NCI-H1436 (cell line): ENCODE measurements at places on chromosomes 3 and 15.

DNA sequence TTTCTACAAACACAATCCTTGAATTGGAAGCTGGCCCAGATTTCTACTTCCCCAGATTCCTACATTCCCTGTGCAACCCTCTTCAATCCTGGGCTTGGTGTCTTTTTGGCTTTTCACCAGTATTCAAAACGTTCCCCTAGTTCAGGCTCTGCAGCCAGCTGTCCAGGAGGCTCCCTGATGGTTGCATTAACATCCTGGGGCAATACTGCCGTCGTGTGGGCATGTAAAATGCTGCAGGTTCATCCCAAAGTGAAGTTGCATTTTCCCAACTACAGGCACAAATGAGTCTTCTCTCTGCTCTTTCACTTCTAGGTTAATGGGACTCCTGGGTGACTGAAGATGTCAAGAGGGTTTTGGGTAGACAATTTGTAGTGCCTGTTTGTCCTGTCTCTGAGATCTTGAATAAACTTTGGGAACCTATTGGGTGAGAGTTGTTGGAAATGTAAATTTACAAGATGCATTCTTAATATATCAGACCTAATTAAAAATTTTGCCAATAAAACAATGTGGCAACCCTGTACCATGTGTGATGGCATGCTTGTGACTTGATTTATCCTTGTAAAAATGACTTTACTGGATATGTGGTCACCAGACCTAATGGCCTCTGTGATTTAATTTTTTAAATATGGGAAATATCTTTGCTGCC lies 28.6 kb downstream of the SOX14 start:
- DNase-seq: no peak

DNA sequence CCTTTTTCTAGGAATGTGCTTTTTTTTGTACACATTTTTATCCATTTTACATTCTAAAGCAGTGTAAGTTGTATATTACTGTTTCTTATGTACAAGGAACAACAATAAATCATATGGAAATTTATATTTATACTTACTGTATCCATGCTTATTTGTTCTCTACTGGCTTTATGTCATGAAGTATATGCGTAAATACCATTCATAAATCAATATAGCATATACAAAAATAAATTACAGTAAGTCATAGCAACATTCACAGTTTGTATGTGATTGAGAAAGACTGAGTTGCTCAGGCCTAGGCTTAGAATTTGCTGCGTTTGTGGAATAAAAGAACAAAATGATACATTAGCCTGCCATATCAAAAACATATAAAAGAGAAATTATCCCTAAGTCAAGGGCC lies 16.5 kb downstream of the THBS1 start:
- DNase-seq: no peak

DNA sequence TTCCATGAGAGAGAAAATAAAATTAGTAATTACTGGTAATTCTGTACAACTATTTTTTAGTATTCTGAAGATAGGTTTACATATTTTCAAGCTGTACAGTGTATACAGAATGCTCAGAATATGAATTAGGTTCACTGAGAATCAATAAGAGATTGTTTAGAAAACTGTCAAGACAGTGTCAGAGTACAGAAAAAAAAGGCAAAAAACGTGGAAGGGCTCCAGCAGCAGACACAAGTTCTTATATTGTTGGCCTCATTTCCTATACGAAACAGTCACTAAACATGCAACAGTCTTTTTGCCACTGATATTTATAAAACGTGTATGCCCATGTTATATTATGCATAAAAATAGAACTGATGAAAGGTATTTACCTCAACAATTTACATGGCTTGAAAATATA lies 103.9 kb downstream of the ISL2 start:
- no peak for DNase-seq

DNA sequence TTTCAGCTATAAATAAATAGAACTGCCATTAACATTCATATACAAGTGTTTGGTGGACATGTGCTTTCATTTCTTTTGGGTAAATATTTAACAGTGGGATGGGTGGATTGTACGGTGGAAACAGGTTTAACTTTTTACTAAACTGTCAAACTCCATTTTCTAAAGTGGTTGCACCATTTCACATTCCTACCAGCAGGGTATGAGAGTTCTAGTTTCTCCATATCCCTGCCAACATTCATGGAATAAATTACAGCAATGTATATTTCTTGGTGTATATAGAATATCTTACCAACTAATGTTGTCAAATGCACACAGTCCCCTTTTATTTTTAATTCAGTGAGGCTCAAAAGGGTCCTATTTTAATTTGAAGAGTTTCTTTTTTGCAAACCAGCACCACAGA lies 71.3 kb upstream of the CTXND1 start:
- no peak for DNase-seq

GRCh38 chr15:41981371-41982132 lies 9.2 kb upstream of the EHD4 start:
- DNase-seq: no peak

GRCh38 chr15:39202641-39203040 lies 378.2 kb upstream of the THBS1 start:
- DNase-seq: no peak

- no peak for DNase-seq
These were observed 16.0 kb downstream of the FBLN2 start for GRCh38 chr3:13564751-13565560.

GRCh38 chr15:24933716-24934115 lies 21.1 kb upstream of the SNRPN start:
- no peak for DNase-seq

- DNase-seq: no peak
These were observed 62.7 kb downstream of the RHCG start for GRCh38 chr15:89433686-89434085.

- no peak for DNase-seq
These were observed 327.3 kb upstream of the TLE3 start for GRCh38 chr15:70424937-70425411.

DNA sequence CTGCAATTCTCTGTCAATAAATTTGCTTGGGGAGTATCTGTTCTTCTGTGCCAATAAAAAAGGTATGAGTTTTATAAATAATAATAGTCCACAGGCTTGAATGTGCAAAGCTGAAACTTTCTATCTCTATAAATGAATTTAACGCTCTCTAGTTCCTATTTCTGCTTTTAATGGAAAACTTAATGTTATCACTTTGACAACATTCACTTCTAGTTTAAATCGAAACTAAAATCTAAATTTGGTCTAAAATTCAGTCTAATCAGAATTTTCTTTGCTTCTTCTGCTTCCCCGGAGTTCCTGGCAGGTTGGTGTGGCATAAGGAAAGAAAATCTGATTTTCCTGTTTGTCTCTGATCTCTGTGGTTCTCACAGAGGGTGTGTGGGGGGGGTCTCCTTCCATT lies 450.1 kb upstream of the TBL1XR1 start:
- no peak for DNase-seq

GRCh38 chr3:12582730-12583129 lies 25.8 kb downstream of the MKRN2 start:
- no peak for DNase-seq

GRCh38 chr3:87575550-87575949 lies 299.2 kb upstream of the POU1F1 start:
- DNase-seq: no peak

GRCh38 chr3:186193534-186194450 lies 84.9 kb upstream of the ETV5 start:
- no peak for DNase-seq

- no peak for DNase-seq
These were observed 98.2 kb downstream of the PLCH1 start for GRCh38 chr3:155646669-155647068.

DNA sequence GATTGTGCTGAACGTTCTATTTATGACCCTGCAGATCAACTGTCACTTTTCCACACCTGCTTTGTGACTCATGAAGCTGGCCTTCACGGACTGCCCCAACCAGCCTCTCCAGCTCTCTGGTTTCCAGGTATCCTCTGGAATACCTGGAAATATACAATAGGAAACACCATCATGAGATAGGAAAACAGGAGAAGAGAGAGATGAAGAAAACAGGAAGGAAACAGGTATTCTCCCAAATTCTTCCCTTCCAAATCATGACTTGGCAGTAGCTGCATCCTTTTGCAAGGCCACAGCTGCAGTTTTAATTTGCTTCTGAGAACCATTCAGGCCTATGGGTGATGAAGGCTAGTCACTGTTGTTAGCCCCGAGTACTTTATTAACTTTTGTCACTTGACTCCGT lies 909.1 kb downstream of the EPHA3 start:
- DNase-seq: no peak

DNA sequence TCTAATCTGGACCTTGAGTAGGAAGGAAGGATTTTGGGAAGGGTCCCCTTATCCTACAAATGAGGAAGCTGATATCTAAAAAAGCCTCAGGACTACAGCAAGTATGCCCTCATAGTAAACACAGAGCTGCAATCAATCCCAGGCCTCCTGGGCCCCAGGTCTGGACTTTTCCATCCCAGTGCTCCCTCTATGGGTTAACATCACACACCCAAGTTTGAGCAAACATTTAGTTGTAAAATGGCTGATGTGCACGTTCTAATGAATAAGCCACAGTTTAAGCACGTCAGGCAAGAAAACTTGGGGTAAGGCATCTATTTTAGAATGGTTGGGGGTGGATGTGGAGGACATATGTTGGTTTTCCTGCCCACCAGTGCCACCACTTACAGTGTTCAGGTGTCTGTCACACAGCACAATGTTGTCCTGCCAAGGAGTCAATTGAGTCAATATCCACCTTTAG lies 44.3 kb upstream of the UBE2E1 start:
- no peak for DNase-seq

DNA sequence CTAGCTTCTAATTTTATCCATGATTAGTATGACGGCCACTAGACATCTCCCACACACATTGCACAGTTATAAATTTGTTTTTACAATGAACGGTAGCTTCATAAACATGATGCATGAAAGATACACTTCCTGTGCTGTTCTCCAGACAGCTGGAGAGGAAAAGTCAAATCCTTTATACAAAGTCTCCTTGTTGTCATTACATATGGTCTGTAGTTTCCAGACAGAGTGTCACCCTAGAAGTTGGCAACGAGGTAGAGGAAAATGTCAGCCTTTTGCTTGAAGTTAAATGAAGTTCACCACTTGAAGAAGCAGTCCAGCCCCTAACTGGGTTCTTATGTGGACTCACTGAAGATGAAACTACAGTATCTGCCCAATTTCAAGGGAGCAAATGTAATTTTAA lies 253.0 kb upstream of the P2RY1 start:
- DNase-seq: no peak

GRCh38 chr3:63400246-63400860 lies 122.2 kb downstream of the SYNPR start:
- DNase-seq: no peak

GRCh38 chr3:191320316-191320715 lies 8.9 kb upstream of the CCDC50 start:
- no peak for DNase-seq

GRCh38 chr3:113867506-113867905 lies 28.9 kb downstream of the GRAMD1C start:
- no peak for DNase-seq

DNA sequence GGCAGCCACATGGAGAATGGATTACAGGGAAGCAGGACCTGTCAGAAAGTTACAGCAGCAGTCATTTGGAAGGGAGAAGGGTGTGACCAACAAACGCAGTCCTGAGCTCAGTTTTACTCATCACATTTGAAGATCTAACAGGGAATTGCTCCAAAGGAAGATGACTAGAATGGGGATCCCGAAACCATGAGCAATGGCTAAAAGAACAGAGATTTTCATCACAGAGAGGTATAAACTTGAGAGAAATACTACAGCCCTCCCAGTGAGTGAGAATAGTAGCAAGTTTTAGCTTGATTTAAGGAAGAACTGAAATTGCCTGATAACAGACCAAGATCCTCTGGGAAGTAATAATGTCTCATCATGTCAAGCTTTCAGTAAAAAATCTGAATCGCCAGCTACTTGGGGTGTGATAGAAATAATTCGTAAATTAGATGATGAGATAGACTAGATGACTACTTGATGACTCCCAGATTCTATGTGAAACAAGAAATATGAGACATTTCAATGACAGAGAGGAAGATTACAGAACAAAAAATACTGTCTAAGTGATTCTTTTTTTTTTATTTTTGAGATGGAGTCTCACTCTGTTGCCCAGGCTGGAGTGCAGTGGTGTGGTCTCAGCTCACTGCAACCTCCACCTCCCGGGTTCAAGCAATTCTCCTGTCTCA lies 16.9 kb downstream of the CD47 start:
- no peak for DNase-seq

- DNase-seq: no peak
These were observed 48.1 kb downstream of the LIPC start for GRCh38 chr15:58479941-58480340.

GRCh38 chr15:99916668-99917223 lies 183.5 kb upstream of the LYSMD4 start:
- no peak for DNase-seq

- DNase-seq: no peak
These were observed 220.2 kb downstream of the SHQ1 start for GRCh38 chr3:72628065-72628464.

DNA sequence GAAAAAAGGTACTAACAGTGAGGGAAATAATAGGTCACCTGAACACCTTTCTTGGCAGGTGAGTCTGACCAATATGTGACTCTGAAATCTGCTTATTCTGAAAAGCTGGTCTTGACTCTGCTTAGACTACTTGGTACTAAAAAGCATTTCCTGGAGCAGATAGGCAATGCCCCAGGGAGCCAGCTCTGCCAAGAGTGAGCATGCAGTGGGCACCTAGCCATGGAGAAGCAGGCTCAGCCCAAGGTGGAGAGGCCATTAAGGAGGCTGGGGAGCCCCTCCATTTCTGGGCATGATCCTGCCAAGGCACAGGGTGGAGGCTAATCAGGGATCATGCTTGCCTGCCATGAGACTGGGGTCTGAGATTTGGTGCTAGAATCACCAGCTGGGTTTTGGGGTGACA lies 1.6 kb upstream of the LTF start:
- no peak for DNase-seq

DNA sequence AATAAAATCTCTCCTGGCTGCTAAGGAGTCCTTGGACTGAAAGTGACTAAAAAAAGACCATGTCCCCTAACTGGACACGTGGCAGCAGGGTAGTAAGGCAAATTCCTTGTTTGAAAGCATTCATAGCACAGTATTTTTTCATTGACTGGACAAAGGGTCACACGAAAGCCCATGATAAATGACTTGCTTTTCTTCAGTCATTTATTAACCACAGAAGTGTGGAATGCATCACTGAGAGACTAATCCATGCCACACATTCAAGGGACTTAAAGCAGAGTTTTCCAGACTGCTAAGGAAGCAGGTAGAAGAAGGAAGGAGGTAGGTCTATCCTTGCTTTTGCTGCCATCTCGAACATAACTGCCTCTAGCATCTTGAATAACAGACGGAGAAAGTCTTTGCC lies 31.2 kb downstream of the CASR start:
- no peak for DNase-seq

- DNase-seq: no peak
These were observed 4.8 kb downstream of the TKT start for GRCh38 chr3:53250881-53251605.
